T-helper 2 cell treated with Interferon-gamma antibody and Interleukin-4, amounts not matched to agents 5 μg/mL and 100 μg/mL, for 36 hours (primary cell): ENCODE measurements at places on chromosomes 12 and 14.

GRCh38 chr12:20212658-20213555, 155.4 kb upstream of the PDE3A start:
- H3K4me1 ChIP-seq: no peaks in the 10 kb centered on the region
- H3K27me3 ChIP-seq: no peaks in the 10 kb centered on the region
- no peak overlapping the region for H3K4me3 ChIP-seq
- H3K36me3 ChIP-seq: no peaks in the 10 kb centered on the region

GRCh38 chr12:2485681-2486080, 309.1 kb upstream of the FKBP4 start:
- H3K4me3 ChIP-seq: no peak overlapping the region
- no peaks in the 10 kb centered on the region for H3K27me3 ChIP-seq
- H3K27ac ChIP-seq: no peak overlapping the region
- no peaks in the 10 kb centered on the region for H3K36me3 ChIP-seq
- no peak for DNase-seq

DNA sequence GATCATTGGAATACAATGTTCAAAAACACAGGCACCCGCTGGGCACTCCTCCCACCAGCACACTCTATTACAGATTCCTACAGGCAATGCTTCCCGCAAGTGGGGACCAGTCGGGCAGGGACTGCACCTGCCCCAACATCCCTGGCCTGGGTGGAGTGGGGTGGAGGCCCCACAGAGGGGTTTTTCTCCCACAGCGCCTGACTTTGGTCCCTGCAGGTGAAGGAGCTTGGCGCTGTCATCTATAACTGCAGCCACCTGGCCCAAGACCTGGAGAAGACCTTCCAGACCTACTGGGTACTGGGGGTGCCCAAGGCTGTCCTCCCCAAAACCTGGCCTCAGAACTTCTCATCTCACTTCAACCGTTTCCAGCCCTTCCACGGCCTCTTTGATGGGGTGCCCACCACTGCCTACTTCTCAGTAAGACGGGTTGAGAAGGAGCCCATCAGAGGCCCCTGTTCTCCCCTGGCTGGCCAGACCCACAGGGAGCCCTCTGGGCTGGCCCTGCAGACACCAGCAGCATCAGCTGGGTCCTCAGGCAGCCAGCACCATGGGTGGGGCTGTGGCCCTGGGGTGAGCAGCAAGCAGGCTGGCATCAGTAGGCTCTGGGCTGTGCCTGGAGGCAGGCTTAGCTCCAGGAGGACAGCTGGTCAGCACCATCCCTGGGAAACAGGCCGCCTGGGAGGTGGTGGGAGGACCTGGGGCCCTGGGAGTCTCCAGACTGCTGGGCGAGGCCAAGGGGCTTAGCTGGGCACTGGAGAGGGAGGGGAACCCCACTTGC, 6.0 kb downstream of the PLD4 start:
- peaks cover 12% of the 10 kb centered on the region for H3K27me3 ChIP-seq
- no peaks in the 10 kb centered on the region for H3K36me3 ChIP-seq
- DNase-seq: no peak

GRCh38 chr14:94113073-94113472, 2.5 kb downstream of the IFI27 start:
- no peaks in the 10 kb centered on the region for H3K36me3 ChIP-seq
- no peak overlapping the region for H3K27ac ChIP-seq
- peaks cover 4% of the 10 kb centered on the region for H3K27me3 ChIP-seq
- no peak for DNase-seq

- no peak overlapping the region for H3K27ac ChIP-seq
- H3K4me1 ChIP-seq: no peaks in the 10 kb centered on the region
- no peak for DNase-seq
- no peaks in the 10 kb centered on the region for H3K36me3 ChIP-seq
- H3K4me3 ChIP-seq: no peak overlapping the region
Observed at GRCh38 chr12:8867786-8868185, 45.4 kb downstream of the A2ML1 start.

GRCh38 chr14:101582294-101582693, 21.0 kb downstream of the DIO3 start:
- peaks cover 4% of the 10 kb centered on the region for H3K27me3 ChIP-seq
- DNase-seq: no peak
- no peaks in the 10 kb centered on the region for H3K4me1 ChIP-seq
- no peak overlapping the region for H3K4me3 ChIP-seq
